ENCODE measurements at places on chromosomes 16 and 17.

- no peak for DNase-seq
Observed at GRCh38 chr17:71188811-71189492, 931.9 kb upstream of the SOX9 start.

DNA sequence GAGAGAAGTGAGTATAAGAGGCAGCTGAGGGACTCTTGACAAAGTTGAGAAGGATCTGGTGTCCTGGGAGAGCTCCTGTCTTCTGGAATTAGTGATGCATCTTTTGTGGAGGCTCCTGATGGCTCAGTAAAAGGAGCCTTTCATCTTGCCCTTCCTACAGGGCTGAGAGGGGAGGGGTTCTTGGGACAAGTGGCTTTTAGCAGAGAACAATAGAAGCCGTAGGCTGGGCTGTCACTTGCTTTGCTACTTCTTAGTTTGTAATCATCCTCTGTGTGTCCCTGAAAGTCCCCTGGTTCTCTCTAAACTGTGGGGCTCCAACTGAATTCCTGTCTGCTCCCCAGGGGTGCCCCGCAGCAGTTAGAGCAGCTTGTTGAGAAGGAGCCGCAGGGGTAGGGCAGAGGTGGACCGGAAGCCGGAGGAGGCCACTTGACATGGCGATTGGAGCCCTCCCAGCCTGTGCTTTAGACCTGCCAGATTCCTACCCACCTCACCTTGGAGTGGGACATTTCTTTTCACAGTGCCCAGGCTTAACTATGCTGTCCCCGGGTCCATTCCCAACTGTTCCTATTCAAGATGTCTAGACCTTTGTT is 85.1 kb downstream of the PRKCA start:
- no peak for DNase-seq

DNA sequence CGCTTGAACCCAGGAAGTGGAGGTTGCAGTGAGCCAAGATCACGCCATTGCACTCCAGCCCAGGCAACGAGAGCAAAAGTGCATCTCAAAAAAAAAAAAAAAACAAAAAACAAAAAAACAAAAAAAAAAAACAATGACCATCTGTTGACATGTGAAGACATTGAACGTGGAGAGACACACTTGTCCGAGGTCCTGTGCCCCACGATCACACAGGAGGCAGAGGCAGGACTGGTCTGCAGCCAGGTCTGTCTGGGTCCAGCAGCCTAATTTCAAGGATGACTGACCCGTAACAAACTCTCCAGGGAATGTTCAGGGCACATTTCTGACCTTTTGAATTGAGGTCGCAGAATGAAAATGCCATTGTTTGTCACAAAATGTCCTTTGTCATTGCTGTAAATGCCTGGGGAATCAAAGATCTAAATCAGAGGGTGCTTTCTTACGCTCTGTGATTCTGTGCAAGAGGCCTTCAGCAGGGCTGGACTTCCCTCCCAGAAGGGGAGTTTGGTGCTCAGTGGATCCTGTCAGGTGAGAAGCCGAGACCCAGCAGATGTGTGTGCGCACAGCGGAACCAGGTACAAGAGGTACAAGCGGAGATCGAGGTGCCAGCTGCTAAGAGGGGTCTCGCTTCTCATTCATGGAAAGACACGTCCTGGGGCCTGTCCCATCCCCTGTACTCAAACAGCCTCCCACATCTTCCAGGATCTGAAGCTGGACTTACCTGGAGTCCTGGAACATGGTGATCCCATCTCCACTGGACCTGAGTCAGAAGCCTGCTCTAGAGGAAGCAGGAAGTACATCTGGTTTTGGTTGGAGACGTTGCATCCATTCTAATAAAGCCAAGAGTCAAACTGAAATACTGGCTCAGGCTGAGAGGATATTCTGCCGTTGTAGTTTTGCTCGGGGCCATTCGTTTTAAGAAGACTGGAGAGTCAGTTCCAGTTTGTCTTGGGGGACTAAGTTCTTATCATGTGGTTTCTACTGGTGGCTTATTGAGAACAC is 95.8 kb downstream of the IRF8 start:
- DNase-seq = no peak

- no peak for DNase-seq
Observed at GRCh38 chr17:72077326-72077960, 43.4 kb upstream of the SOX9 start.

GRCh38 chr16:90057738-90058173 is 19.4 kb downstream of the PRDM7 start:
- no peak for DNase-seq

GRCh38 chr16:11264155-11264832 is 4.8 kb downstream of the TNP2 start:
- no peak for DNase-seq

DNA sequence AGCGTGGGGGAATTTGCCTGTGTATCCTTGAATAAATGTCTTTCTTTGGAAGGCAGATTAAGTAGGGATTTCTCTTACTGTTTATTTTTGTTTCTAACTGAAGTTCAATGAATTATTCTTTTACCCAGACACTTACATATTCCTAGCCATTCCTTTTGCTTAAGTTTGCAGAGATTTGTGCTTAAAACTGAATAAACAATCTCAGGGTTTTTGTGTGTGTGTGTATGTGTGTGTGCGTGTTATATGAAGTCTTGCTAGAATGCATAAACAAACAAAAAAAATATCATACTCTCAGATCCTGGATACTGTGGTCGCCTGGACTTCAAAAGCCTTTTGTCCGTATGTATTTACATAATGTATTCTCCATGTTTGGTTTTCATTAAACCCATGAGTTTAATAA is 672.8 kb downstream of the MAF start:
- DNase-seq = no peak

All from hematopoietic multipotent progenitor cell treated with erythropoietin and hydrocortisone succinate and interleukin-3 and kit ligand, for 15 days (in vitro differentiated cells).